Activated CD4-positive, alpha-beta T cell treated with anti-CD3 and anti-CD28 coated beads for 4 hours (primary cell): ENCODE measurements at places on chromosomes 3 and 15.

GRCh38 chr3:171561596-171562323 is 101.6 kb upstream of the TNIK start:
- DNase-seq, result no peak

- no peak for DNase-seq
Observed at GRCh38 chr3:47932421-47932820, 83.8 kb downstream of the MAP4 start.

- DNase-seq, result no peak
Observed at GRCh38 chr15:59296181-59296617, 76.5 kb downstream of the MYO1E start.

DNA sequence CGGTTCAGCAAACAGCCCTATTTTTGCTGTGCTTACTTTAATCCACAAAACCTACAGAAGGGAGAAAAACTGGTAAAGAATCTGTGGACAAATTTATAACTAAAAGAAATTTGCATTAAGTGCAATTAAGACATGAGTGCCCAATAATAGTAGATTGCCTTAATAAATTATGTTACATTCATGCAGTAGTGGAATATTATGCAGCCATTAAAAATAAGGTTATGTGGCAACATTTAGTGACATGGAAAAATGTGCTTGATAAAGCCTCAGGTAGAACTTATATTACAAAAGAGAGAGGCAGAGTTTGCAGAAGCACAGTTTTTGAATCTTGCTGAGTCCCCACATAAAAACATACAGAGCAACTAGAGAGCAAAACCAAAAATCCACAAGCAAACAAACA is 253.0 kb downstream of the FOXP1 start:
- DNase-seq, result no peak

DNA sequence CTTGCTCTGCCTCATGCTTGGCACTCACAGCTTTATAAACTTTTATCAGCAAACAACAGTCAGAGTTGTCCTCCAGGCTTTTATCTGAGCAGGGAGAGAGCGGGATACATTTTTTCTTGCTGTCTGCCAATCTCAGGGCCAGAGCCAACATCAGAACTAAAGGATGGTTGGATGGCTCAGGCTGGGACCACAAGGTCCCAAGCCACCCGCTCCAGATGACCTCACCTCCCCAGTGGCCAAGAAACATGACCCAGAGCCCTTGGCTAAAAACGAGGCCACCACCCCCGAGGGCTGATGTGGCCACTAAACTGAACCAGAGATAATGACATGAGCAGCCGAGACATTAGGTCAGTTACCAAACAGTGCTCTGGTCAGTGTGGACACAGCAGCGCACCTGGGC is 18.8 kb upstream of the SPATA12 start:
- DNase-seq, result no peak

DNA sequence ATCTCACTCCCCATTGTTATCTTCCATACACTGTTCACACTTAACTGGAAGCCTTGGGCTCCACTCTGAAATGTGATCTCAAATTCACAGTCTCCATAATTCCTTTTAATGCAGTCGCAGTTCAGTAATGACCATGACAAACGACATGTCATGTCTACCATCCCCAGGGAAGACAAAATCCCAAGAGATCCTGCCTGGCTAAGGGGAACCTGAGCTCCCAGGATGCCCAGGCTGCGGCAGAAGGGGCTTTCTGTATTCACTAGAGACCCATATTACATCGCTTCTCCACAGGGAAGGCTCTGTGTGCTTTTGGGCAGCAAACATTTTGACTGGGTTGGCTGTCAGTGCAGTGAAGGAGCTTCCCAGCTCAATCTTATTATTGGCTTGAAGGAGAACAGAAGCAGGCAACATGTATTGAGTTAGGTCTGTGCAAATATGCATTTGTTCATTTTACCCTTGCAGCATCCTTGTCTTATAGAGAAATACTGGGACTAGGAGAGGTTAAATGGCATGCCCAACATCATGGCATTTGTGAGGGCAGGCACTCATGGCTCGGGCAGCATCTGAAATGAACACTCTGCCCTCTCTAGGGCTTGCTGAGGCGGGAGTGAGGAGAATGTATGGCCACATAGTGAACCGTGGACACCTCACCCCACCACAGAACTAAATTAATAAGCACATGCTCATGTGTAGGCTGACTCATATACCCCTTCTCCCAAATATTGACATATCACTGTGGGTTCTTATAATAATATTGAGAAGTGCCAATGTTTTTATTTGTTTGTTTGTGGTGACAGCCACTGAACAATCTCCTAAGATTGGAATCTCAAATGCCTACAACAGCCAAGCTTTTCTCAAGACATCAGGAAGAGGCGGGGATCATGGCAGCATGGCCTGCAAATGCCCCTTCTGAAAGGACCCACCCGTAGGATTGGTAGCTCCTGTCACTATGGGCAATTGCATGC is 141.6 kb upstream of the FOXB1 start:
- no peak for DNase-seq

- DNase-seq, result no peak
Observed at GRCh38 chr3:155012584-155012983, 67.5 kb upstream of the MME start.

DNA sequence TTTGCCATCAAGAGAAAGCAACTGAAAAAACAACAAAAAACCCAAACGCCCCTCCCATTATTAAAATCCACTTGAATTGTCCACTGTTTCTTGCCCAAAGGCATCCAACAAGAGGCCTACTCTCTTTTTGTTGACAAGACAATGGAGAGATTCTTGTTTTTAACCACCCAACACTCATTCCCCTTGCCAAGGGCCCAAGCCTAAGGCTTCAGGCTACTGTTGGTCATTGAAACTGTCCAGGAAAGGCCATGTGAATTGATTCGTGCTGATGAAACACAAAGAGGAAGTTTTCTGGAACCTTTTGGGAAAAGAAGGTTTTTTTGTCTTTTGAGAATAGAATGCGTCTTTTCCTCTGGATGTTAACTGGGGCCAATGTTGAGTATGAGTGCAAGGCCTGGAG is 157.4 kb upstream of the PFN2 start:
- no peak for DNase-seq

DNA sequence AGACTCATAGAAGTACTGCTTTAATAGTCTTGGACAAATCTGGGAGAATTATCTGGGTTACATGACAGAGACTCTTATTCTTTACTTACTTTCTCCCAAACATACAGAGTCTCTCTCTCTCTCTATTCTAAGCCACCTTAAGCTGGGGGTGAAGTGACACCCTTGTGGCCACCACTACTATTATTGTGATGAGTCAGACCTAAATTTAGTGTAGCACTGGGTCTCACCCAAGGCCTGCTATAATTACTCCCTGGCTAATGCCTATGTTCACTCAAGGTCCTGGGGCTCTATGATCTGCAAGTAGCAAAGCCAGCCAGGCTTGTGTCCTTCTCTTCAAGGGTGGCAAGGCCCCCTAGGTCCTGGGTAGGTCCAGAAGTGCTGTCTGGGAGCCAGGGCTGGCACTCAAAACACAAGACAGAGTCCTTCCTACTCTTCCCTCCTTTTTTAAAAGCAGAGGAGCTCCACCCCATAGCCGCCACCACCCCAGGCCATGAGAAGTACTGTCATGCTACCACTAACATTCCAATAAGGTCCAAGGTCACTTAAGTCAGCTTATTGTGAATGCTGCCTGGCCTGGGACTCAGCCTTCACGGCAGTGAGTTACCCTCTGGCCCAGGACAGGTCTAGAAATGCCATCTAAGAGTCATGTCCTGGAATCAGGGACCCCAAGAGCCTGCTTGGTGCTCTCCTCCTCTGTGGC is 183.6 kb downstream of the POLQ start:
- DNase-seq, result no peak

DNA sequence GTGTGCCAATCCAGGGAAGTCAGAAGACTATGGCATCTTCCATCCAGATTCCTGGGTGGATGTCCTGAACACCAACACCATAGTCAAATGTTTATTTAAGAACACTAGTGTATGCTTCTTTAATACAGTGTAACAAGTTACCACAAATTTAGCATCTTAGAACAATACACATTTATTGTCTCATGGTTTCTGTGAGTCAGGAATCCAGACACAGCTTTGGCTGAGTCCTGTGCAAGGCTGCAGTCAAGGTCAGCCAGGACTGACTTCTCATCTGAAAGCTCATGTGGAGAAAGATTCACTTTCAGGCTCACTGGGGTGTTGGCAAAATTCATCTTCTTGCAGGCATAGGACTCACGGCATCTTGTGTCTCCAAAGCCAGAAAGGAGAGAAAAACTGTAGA is 143.4 kb downstream of the ANXA2 start:
- DNase-seq, result no peak

DNA sequence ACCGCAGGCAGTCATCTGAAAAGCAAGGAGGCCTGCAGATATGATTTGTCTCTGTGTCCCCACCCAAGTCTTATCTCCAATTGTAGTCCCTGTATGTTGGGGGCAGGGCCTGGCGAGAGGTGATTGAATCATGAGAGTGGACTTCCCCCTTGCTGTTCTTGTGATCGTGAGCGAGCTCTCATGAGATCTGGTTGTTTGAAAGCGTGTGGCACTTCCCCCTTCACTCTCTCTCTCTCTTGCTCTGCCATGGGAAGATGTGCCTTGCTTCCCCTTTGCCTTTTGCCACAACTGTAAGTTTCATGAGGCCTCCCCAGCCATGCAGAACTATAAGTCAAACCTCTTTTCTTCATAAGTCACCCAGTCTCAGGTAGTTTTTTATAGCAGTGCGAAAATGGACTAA is 83.3 kb downstream of the TMCO5A start:
- DNase-seq, result no peak

DNA sequence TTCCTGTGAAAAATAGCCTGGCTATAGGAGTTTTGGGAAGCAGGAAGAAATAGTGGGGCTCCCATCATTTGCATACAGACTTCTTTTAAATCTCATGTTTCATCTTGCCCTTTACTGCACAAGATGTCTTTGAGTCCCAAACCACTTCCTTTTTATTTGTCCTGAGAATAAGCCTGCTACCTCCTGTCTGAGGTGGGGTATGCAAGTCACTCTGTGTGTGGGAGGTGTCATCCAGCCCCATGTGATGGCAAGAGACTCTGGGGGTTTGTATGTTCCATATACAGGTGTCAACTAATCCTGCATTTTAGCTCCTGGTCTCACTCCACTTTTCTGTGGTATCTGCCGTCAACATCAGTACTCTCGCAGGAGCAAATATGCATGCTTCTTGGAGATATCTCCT is 102.0 kb downstream of the OTOL1 start:
- no peak for DNase-seq

- DNase-seq, result no peak
Observed at GRCh38 chr3:72663429-72663828, 184.8 kb downstream of the SHQ1 start.

- DNase-seq, result no peak
Observed at GRCh38 chr3:138081371-138082084, 33.9 kb downstream of the DZIP1L start.

DNA sequence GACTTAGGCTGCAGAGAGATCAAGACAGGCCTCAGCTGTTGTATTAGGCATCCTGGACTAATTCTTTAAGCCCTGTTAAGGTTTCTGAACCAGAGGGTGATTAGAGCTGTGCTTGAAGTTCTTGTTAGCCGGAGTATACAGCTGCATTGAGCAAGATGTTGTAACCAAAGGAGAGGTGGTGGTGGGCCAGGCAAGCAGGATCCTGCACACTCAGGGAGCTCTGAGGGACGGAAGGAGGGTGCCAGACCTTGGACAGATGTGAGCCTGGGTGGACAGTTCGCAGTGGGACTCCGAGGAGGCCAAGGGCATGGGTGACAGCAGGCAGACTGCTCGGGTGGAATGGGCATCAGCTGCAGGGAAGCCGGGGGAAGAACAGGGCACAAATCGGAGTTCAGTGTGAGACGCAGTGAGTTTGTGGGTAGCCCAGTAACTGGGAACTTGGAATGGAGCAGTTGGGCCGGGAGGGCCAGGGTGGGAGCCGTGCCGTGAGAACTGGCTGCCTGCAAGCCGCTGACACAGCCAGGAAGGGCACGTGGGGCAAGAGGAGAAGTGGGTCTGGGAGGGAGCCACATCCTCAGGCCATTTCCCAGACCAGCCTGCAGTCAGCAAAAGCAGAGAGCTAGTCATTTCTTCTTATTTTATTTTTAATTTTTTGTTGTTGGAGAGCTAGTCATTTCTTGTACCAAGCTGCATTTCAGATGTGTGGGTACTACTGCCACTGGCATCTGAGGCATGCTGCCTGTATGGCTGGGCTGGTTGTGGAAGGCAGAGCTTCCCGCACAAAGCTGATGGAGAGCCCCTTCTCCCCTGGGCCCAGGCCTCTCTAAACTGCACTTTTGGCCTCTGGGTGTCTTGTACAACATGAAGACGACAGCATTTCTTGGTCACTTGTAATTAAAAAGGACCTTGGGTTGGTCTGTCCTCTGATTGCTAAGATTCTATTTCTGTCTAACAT is 61.0 kb downstream of the PGPEP1L start:
- no peak for DNase-seq

DNA sequence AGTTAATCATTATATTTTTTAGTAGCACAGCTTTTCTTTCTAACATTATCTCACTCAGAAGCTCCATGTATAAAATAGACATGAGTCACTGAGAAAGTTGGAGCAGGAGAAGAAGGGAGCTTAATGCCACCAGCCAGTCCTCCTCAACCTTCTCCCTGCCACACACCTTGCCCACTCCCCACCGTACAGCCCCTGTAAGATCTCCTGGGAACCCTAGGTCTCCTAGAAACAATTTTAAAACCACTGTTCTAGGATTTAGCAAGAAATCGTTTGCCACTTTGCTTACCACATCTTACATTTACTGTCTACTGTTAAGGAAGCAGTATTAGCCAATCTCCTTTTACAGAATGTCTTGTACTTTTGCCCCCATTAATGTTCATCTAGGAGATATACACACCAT is 170.1 kb upstream of the SNTN start:
- no peak for DNase-seq

DNA sequence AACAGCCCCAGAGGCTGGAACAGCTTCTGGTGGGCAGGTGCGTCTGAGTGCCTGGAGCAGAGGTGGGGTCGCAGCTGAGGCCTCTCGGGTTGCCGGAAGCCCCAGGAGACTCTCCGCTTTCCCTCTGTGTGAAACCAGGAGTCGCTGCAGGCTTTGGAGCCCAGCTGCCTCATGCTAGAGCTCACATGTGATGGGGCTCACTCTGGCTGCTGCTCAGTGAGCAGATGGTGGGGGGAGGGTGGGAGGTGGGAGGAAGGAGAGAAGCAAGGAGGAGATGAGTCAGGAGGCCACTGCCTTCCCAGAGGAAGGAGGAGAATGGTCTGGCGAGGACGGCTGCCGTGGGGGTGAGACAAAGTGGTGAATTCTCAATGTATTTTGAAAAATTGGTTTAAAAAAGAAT is 290.1 kb upstream of the CHRNA7 start:
- DNase-seq, result no peak
